ENCODE measurements at places on chromosomes 4 and X.

DNA sequence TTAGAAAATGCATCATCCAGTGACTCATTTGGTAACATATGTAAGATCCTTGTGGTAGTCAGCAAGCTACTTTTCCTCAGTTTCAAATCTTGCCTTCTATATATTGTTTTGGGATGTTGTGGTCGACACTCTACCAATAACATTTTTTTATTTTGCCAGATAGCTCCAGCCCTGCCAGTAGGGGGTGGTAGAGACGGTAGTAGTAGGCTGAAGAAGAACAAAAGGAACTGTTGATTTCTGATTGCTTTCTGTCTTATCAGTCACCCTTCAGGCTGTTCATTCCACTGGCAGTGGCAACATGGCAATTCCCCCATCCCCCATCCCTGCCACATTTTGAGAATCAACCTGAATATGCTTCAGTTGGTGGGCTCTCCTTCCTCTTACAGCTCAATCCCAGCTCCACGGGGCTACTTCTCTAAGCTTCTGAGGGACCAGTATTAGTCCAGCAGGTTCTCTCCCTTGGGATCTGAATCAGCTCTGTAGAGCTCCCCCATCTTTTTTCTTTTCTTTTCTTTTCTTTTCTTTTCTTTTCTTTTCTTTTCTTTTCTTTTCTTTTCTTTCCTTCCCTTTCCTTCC lies 171.5 kb upstream of the VEGFC start:
- DNase-seq: no peak

- no peak for DNase-seq
Observed at GRCh38 chrX:150212672-150213480, 150.2 kb upstream of the MAMLD1 start.

- DNase-seq: no peak
Observed at GRCh38 chr4:84865600-84865999, 100.9 kb downstream of the WDFY3 start.

DNA sequence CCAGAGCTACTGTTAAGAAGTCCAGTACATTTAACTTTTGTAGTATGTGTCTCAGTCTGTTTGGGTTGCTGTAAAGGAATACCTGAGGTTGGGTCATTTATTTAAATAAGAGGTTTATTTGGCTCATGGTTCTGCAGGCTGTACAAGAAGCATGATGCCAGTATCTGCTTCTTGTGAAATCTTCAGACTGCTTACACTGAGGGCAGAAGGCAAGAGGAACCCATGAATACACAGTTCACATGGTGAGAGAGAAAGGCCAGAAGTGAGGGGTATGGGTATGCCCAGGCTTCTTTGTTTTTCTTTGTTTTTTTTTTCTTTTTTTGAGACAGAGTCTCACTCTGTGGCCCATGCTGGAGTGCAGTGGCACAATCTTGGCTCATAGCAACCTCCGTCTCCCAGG lies 6.0 kb upstream of the CISD2 start:
- no peak for DNase-seq

GRCh38 chrX:44667771-44668170 lies 125.1 kb upstream of the FUNDC1 start:
- no peak for DNase-seq

DNA sequence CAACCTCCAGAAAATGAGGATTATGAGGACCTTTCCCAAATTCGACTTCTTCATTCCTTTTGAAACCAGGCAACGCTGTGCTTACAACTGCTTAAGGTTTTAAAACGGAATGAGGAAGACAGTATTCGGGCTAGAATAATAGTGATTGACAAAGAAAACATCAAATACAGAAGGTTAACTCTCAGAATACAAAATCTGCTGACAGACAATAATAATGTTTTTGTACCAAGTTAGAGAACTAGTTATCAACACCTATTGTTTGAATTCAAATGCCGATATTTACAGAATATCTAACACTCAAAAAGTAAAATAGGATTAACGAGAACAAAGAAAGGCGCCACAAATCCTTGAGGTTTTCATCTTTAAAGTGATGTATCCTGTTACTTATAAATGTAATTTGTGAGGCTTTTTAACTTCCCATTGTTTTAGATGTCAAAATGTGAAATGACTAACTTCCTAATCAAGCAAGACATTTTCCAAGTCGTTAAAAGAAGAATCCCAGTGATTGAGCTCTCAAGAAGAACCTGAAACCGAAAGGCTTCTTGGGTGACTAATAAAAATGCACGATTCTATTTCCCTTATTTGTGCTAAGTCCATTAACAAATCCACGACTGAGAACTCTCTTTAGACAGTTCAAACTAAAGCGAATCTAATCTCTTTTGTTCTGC lies 118.3 kb downstream of the SORBS2 start:
- DNase-seq: no peak

- no peak for DNase-seq
Observed at GRCh38 chr4:71774136-71774535, 9.7 kb downstream of the GC start.

- DNase-seq: no peak
Observed at GRCh38 chrX:138921031-138921430, 209.5 kb upstream of the FGF13 start.

DNA sequence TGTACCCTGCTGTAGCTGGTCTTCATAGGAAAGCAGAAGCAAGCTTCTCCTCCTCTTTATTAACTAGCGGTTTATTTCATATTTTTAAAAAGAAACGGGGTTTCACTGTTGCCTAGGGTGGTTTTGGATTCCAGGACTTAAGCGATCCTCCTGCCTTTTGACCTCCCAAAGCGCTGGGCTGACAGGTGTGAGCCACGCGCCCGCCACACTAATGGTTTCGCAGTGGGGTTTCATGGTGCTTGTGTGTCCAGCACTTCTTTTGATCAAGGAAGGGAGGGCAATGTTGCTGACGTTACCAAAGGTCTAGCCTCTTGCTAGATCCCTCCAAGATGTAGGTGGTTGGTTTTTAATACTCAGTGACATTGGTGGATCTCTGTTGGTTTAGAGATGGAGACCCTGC lies 1.4 kb downstream of the MAEA start:
- no peak for DNase-seq

DNA sequence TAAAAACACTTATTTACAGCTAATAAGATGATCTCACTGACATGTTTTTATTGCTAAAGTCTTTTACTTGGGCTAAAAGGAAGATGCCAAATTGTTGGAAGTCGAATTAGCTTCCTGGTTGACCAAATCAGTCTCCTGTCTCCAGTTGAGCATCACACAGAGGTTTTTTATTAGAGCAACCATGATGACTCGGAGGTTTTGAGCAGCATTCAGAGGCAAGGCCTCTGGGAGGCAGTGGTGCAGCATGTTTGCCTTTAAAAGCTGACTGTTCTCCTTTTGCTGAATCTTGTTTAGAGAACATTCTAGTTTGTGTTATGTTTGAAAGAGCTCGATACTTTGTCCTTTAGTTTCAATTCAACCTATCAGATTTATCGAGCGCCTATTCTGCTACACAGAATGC lies 2.1 kb downstream of the UCHL1 start:
- no peak for DNase-seq

- no peak for DNase-seq
Observed at GRCh38 chr4:38060829-38061431, 100.7 kb downstream of the PTTG2 start.

DNA sequence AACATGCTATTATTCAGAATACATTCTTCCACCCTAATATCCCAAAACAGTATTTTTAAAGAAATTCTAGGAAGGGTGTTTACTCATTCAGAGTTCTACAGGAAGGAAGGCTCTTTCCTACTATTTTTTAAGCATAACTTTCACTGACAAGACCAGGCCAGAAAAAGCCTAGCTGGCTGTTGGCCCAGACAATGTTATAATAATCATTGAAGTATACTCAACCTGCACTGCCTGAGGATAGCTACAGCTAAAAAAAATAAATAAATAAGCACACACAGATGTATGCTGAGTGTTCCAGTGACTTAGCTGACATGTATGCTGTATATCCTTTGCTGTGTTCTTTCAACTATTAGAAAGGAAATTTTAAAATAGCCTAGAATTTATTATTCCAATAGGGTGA lies 145.8 kb upstream of the SPRY1 start:
- no peak for DNase-seq

DNA sequence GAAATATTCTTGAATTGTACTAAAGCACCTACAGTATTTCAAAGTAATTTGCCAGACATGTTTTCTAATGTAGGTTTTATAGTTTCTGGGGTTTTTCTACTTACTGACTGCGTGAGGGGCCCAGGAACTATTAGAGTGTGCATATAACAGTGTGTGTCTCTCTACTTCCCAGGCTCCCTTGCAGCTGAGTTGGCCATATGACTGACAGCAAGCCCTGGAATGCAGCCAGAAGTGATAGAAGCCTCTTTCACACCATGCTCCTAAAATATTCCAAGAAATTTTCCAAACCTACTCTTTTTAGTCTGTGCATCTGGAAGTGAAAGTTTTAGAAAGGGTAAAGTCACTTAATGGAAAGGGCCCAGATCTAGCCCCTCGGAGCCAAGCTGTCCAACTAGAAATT lies 96.7 kb upstream of the SLC7A11 start:
- DNase-seq: no peak

DNA sequence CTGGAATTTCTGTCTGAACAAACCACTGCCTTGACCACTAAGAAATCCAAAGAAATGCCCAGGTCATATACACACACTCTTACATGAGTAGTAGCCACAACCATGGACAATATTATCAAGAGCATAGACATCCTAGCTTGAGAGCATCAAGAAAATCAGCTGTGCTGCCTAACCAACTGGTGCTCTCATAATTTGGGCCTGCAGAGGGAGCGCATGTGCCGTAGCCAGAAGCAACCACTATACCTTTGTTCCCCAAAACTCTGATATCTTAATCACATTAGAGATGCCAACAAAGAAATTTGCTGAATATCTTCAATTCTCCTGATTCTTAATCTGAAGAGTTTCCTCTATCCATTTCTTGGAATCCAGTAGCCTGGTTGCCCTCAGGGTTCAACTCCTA lies 163.6 kb downstream of the ZNF674 start:
- no peak for DNase-seq

GRCh38 chr4:7941111-7941964 lies 1.7 kb upstream of the AFAP1 start:
- no peak for DNase-seq

DNA sequence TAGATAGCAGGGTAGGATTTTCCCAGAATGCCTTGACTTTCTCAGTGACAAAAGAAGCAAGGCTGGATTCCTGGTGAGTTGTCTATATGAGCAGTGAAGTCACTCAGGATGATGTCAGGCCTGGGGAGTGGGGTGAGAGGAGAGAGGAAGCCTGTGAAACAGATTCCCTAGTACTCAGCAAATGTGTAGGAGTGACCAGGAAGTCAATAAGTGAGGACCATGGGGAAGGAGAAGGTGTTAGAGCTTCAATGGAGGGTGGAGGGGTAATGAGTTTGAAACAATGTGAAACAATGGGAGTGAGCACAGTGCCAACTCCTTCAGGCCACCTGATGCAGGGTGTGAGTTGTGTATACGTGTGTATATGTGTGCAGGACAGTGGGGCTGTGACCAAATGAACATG lies 2.4 kb upstream of the SLC9A6 start:
- no peak for DNase-seq

- no peak for DNase-seq
Observed at GRCh38 chr4:41443340-41444079, 94.4 kb upstream of the LIMCH1 start.

GRCh38 chr4:147843162-147843561 lies 111.3 kb downstream of the ARHGAP10 start:
- DNase-seq: no peak

DNA sequence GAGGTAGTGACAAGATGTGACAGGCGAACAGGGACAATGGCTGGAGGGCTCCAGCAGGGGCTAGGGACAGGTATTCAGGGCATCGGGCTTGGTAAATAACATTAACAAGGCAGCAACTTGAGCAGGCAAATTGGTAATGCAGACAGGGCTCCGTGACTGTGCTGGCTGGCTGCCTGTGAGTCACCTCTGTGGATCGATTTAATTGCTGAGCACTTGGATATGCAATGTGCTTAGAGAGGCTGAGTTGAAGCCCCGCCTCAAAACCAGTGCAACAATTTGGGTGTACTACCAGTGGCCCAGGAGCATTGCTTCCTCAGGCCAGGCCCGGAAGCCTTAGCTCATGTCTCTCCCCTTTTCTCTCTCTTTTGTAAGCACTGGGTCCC lies 19.5 kb downstream of the CNGA2 start:
- DNase-seq: no peak

- DNase-seq: no peak
Observed at GRCh38 chrX:93229036-93229435, 444.3 kb downstream of the NAP1L3 start.

- no peak for DNase-seq
Observed at GRCh38 chr4:42844422-42845070, 48.0 kb upstream of the GRXCR1 start.

- no peak for DNase-seq
Observed at GRCh38 chrX:135168486-135168885, 2.7 kb downstream of the CT55 start.

DNA sequence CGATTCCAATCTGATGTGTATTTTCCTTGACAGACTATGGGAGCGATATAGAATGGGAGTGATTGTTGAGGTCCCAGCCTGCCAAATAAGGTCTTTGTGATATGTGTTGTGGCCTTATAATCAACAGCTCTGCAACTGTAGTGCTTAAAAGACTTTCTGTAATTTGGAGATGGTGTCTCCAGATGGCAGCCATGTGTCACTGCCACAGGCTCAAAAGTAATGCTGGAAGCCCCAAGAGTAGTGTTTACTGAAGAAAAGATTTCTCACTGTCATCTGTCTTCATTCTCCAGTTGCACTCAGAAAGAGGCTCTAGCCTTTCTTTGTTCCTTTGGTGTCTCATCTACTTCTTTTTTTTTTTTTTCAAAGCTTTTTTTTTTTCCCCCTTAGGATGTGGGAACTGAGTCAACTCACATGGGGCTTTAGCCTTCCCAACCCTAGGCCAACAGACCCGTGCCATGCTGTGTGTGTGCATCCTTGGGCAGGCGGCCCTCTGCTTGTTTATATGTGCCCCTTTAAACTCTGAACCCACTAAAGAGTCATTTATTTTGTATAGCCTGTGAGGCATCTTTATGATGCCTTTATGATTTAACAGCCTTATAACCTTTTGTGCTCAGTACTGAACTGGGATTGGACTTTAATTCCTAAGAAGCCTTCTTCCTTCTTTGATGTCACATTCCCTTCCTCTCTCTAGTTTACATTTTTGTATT lies 15.6 kb downstream of the SRPX2 start:
- DNase-seq: no peak

- DNase-seq: no peak
Observed at GRCh38 chrX:24563291-24564010, 83.7 kb downstream of the PCYT1B start.

DNA sequence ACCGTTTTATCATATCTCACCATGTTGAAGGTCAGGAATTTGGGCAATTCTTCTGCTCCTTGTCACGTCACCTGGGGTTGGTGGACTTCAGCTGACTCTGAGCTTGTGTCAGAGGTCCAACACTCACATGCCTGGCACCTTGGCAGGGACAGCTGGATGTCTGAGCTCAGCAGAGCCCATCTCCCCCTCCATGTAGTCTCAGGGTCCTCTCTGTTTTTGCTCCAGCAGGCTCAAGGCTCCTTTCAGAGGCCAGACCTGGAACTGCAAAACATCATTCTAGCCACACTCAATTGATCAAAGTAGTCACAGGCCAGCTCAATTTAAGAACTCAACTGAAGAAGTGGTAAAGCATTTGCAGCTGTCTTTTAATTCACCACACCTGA lies 45.4 kb downstream of the EDNRA start:
- DNase-seq: no peak
